ENCODE measurements at places on chromosomes 1 and 21. TPM values are rescaled to one million over a fixed set of nuclear protein-coding genes. Genes with fewer than 3 reads are reported as not detected.

IFNLR1 gene
- 2.2 TPM for polyA plus RNA-seq

CNR2 gene
- 0.01 TPM for polyA plus RNA-seq

AUNIP gene
- polyA plus RNA-seq = 2.0 TPM

TLCD4 gene
- polyA plus RNA-seq = 0.37 TPM

LPAR3 gene
- polyA plus RNA-seq = 5.2 TPM

LRRC40 gene
- polyA plus RNA-seq = 5.9 TPM

BEND5 gene
- 0.71 TPM for polyA plus RNA-seq

DENND2C gene
- 35.6 TPM for polyA plus RNA-seq

IFI44 gene
- polyA plus RNA-seq = 20.0 TPM

VCAM1 gene
- 0.68 TPM for polyA plus RNA-seq

RBM11 gene
- 1.7 TPM for polyA plus RNA-seq

GCSAML gene
- polyA plus RNA-seq = 0.06 TPM

SPRR2B gene
- polyA plus RNA-seq = 10.9 TPM

SLC44A5 gene
- polyA plus RNA-seq = 3.1 TPM

AADACL3 gene
- polyA plus RNA-seq = not detected

MINDY1 gene
- polyA plus RNA-seq = 17.2 TPM

MRPS21 gene
- polyA plus RNA-seq = 80.0 TPM

BCAR3 gene
- polyA plus RNA-seq = 7.5 TPM

CD53 gene
- 8.0 TPM for polyA plus RNA-seq

RNU1-3 gene
- polyA plus RNA-seq = not detected

KCNT2 gene
- polyA plus RNA-seq = 0.22 TPM

KRTAP11-1 gene
- polyA plus RNA-seq = not detected

CFHR3 gene
- polyA plus RNA-seq = 0.02 TPM

PI4KB gene
- polyA plus RNA-seq = 22.3 TPM

TSPAN1 gene
- 2.2 TPM for polyA plus RNA-seq

All from esophagus (tissue), 2 donors.